Mesothelial cell of epicardium (in vitro differentiated cells): ENCODE measurements at places on chromosomes 16 and 17.

- no peak for DNase-seq
These were observed 193.4 kb upstream of the CDH11 start for GRCh38 chr16:65315081-65315780.

DNA sequence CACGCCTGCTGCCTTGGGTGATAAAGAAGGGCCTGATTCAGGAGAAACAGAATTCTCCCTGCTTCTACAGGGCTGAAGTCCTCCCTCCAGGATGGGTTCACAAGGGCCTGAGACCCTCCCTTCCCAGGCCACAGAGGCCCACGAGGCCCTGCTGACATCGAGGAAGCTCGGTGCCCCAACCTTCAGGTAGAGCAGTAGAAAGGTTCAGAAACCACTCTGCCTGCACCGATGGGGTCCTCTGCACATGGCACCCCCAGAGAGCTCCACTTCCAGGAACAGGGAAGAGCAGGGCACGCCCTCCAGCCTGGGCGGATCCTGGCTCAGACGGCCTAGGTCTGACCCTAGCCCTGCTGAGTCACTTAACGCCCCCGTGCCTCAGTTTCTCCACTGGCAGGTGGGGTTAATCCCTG, 773 bp downstream of the CENPX start:
- DNase-seq, result no peak

GRCh38 chr17:21463204-21463661, 87.1 kb downstream of the KCNJ12 start:
- no peak for DNase-seq

- no peak for DNase-seq
These were observed 57.1 kb downstream of the ENGASE start for GRCh38 chr17:79131701-79132100.

DNA sequence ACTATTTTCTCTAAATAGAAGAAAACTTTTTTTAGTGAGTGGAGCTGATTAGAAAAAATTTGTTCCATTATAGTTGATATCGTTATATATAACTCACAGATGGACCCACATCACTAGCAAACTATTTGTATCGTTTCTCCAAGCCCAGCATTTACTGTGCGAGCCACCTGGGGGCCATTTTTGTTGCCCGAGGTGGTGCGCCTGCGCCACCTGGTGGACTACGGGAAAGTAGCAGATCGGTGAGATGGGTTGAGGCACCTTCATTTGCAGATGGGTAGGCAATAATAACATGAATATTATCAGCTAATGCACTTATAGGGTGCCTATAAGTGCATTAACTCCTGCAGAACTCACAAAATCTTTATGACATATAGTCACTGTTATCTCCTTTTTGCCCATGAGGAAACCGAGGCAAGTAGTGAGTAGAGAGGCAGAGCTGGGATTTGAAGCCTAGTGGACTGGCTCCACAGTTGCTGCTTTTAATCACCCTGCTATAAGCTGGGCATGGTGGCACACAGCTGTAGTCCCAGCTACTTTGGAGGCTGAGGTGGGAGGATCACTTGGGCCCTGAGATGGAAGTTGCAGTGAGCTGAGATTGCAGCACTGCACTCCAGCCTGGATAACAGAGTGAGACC, 23.2 kb upstream of the NTN1 start:
- no peak for DNase-seq

- no peak for DNase-seq
These were observed 271.0 kb downstream of the C16orf95 start for GRCh38 chr16:87046235-87046634.

- DNase-seq, result no peak
These were observed 230.4 kb downstream of the CPPED1 start for GRCh38 chr16:12573300-12573699.

DNA sequence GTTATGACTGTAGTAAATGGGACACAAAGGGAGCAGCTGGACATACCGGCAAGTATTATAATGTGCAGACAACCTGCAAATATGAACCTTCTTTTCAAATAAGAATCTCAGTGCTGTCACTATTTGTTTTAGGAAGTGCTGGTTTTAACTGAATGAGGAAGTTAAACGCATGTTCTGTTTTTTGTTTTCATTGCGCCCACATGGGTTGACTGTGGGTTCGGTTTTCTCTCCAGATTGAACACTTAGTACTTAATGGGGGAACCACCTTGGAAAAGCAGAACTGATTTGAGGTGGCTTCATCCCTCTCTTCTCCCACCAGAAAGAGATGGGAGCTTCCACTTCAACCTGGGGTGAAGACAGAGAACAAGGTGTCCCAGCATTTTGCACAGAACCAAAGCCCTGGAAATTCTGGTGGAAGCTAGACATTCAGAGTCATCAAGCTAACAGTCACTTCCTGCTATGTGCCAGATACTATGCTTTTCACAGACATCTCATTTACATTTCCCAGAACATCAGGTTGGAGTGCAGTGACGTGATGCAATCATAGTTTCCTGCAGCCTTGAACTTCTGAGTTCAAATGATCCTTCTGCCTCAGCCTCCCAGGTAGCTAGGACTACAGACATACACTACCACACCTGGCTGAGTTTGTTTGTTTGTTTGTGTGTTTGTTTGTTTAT, 149.8 kb downstream of the CDH13 start:
- no peak for DNase-seq

- DNase-seq, result no peak
These were observed 4.6 kb downstream of the ZSCAN10 start for GRCh38 chr16:3094289-3095027.
